Ovary (tissue), 10 donors: ENCODE measurements at places on chromosomes 11 and 22. TPM values are rescaled to one million over a fixed set of nuclear protein-coding genes. Genes with fewer than 3 reads are reported as not detected.

OR4D5 gene
- not detected for polyA plus RNA-seq

SYNGR1 gene
- polyA plus RNA-seq, result 82.7 TPM

KRTAP5-7 gene
- polyA plus RNA-seq, result not detected

EMID1 gene
- polyA plus RNA-seq, result 2.6 TPM

MIOX gene
- polyA plus RNA-seq, result not detected

GRCh38 chr11:18321578-18321968 lies 367 bp downstream of the HPS5 start:
- no peaks in the 10 kb centered on the region for H3K36me3 ChIP-seq
- peaks cover 8% of the 10 kb centered on the region for H3K4me1 ChIP-seq
- no peak for DNase-seq
- peak overlapping the region; percentile 95 for H3K27ac ChIP-seq
- peak overlapping the region; percentile 92 for H3K4me3 ChIP-seq

GRCh38 chr11:67496113-67496512 lies 9.1 kb downstream of the PITPNM1 start:
- no peak overlapping the region for H3K27ac ChIP-seq
- no peak overlapping the region for H3K4me3 ChIP-seq
- H3K36me3 ChIP-seq, result no peaks in the 10 kb centered on the region
- no peaks in the 10 kb centered on the region for H3K4me1 ChIP-seq

DNA sequence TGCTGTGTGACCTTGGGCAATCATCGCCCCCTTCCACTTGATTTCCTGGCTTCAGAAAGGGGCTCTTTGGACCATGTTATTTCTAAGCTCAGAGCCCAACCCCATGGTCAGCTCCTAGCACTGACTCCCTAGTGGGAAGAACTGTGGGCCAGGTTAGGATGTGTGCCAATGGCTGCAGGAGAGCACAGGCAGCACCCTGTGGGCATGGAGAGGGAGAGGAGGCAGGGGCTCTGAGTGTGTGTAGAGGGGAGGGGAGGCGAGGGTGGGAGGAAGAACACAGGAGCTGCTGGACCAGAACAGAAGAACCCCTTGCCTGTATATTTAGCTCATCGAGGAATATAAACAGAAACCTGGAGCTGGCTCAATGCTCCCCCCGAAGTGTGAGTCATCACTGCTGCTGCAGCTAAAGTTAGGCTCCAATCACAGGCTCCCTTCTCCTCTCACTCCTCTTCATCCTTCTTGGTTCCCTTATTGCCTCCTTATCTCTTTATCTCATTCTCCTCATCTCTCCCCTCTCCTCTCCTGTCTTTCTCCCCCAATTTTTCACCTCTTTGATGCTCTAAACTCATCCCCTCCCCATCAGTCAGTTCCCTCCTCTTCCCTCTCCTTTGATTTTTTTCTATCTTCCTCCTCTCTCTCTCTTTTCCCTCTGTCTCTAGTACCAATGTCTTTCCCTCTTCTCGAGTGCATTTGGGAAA lies 14.5 kb upstream of the RPS19BP1 start:
- no peak overlapping the region for H3K27ac ChIP-seq
- no peaks in the 10 kb centered on the region for H3K36me3 ChIP-seq
- H3K4me1 ChIP-seq, result no peaks in the 10 kb centered on the region
- DNase-seq, result no peak

- no peaks in the 10 kb centered on the region for H3K27me3 ChIP-seq
- no peak overlapping the region for H3K4me3 ChIP-seq
- no peak overlapping the region for H3K27ac ChIP-seq
- peaks cover 2% of the 10 kb centered on the region for H3K4me1 ChIP-seq
- DNase-seq, result no peak
Observed at GRCh38 chr11:102423936-102424335, 28.6 kb downstream of the TMEM123 start.

- no peaks in the 10 kb centered on the region for H3K4me1 ChIP-seq
- no peak overlapping the region for H3K4me3 ChIP-seq
- no peaks in the 10 kb centered on the region for H3K36me3 ChIP-seq
Observed at GRCh38 chr11:123041185-123041584, 20.8 kb downstream of the HSPA8 start.

- H3K27ac ChIP-seq, result no peak overlapping the region
- H3K4me3 ChIP-seq, result no peak overlapping the region
- no peak for DNase-seq
- no peaks in the 10 kb centered on the region for H3K27me3 ChIP-seq
Observed at GRCh38 chr11:44580701-44581100, 15.2 kb downstream of the CD82 start.

- DNase-seq, result peak; percentile 11
- H3K4me1 ChIP-seq, result no peaks in the 10 kb centered on the region
Observed at GRCh38 chr11:69880041-69880825, 61.0 kb upstream of the FGF3 start.

DNA sequence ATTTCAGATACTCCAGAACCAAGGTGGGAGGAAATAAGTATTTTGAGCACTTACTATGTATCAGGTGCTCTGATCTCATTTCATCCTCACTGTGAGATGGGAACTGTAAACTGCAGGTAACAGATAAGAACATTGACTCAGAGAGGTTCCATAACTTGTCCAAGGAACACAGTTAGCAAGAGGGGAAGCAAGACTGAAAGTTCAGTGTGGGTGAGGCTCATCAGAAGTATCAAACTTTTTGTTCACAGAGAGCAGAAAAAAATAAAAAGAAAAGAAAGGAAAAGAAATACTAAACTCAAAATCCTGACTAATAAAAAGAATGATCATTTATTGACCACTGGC lies 37.1 kb downstream of the RAB30 start:
- peak overlapping the region; percentile 60 for H3K27ac ChIP-seq
- DNase-seq, result no peak
- peak overlapping the region; percentile 18 for H3K4me3 ChIP-seq
- no peaks in the 10 kb centered on the region for H3K27me3 ChIP-seq

DNA sequence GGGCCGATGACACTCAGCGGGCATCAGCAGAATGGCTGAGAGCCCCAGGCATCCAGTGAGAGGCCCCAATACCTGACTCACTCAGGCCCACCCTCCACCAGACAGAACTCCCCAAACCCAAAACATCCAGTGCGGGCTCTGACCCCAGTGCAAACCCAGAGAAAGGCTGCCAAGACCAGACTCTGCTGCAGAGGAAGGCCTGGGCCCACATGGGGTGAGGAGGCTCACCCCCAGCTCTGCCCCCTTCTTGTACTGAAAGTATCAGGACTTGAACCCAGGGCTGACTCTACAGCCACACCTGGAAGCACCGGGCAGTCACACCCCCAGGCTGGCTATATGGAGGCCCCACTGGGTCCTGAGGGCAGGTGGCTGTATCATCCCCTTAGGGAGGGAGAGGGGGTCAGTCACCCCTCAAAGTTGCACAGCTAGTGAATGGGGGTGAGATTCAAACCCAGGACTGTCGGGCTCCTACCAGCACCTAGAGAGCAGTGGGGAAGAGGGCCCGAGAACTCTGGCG lies 49.3 kb downstream of the IGLL1 start:
- peaks cover 42% of the 10 kb centered on the region for H3K4me1 ChIP-seq
- H3K36me3 ChIP-seq, result no peaks in the 10 kb centered on the region

DNA sequence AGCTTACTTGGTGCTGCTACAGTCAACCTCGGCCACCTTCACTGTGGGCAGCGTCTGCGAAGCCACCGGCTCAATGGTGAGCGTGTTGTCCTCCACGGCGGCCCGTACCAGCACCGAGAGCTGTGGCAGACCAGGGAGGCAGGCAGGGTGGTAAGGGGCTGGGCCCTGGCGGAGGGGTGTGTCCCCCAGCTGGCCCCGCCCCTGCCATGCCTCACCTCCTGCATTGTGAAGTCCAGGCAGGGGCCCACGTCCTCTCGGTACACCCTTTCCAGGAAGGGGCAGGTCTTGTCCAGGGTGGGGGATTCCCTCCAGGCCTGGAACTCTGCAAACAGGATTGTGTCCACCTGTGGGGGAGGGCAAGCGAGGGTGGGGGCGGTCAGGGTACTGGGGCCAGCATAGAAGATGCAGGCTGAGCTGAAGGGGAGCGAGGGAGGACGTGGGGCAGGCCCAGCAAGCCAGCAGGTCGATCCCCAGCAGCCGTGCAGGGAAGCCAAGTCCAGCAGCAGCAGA lies 12.8 kb downstream of the RAB3IL1 start:
- peaks cover 14% of the 10 kb centered on the region for H3K4me1 ChIP-seq
- H3K36me3 ChIP-seq, result no peaks in the 10 kb centered on the region
- no peak for DNase-seq
- no peak overlapping the region for H3K27ac ChIP-seq

- H3K27ac ChIP-seq, result no peak overlapping the region
- no peaks in the 10 kb centered on the region for H3K27me3 ChIP-seq
- no peaks in the 10 kb centered on the region for H3K36me3 ChIP-seq
- no peak overlapping the region for H3K4me3 ChIP-seq
Observed at GRCh38 chr11:9280655-9281301, 15.6 kb upstream of the DENND5A start.

GRCh38 chr11:46948378-46949131 lies 12.0 kb downstream of the CSTPP1 start:
- H3K4me1 ChIP-seq, result no peaks in the 10 kb centered on the region
- H3K27me3 ChIP-seq, result no peaks in the 10 kb centered on the region
- DNase-seq, result no peak
- H3K36me3 ChIP-seq, result no peaks in the 10 kb centered on the region

DNA sequence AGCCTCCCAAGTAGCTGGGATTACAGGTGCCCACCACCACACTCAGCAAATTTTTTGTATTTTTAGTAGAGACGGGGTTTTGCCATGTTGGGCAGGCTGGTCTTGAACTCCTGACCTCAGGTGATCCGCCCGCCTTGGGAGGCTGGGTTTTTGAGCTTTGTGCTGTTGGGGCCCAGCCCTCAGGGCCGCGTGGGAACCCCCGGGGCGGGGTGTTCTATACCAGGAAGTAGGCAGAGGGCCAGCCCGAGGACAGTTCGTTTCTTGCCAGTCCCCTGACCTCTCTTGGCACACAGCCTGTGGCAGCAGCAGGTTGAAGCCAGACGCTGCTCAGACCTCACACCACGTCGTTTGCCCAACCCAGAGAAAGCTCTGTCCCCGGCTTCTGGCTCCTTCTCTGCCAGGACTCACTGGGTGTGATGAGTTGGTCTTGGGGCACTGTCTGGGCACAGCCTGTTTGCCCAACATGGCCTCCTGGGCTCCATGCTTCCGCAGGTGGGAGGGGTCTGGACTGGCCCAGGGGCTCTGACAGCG lies 24.9 kb upstream of the CHKA start:
- H3K27ac ChIP-seq, result no peak overlapping the region
- no peaks in the 10 kb centered on the region for H3K36me3 ChIP-seq

GRCh38 chr11:102047305-102047924 lies at the start of gene CFAP300:
TSS of gene CFAP300 (plus strand) at chr11:102047437. CDS start at chr11:102047471, 34 bp downstream.
- H3K27ac ChIP-seq, result peak within 1 kb of the TSS; percentile 62
- H3K27me3 ChIP-seq, result peaks cover 2% of the 10 kb centered on the region
- no peaks in the 10 kb centered on the region for H3K36me3 ChIP-seq
- DNase-seq, result peak; percentile 95
- H3K4me1 ChIP-seq, result peaks cover 2% of the 10 kb centered on the region

GRCh38 chr22:23591201-23591791 lies 11.2 kb upstream of the IGLL1 start:
- no peaks in the 10 kb centered on the region for H3K36me3 ChIP-seq
- H3K27me3 ChIP-seq, result no peaks in the 10 kb centered on the region
- peaks cover 7% of the 10 kb centered on the region for H3K4me1 ChIP-seq
- H3K27ac ChIP-seq, result no peak overlapping the region
- DNase-seq, result peak; percentile 92

DNA sequence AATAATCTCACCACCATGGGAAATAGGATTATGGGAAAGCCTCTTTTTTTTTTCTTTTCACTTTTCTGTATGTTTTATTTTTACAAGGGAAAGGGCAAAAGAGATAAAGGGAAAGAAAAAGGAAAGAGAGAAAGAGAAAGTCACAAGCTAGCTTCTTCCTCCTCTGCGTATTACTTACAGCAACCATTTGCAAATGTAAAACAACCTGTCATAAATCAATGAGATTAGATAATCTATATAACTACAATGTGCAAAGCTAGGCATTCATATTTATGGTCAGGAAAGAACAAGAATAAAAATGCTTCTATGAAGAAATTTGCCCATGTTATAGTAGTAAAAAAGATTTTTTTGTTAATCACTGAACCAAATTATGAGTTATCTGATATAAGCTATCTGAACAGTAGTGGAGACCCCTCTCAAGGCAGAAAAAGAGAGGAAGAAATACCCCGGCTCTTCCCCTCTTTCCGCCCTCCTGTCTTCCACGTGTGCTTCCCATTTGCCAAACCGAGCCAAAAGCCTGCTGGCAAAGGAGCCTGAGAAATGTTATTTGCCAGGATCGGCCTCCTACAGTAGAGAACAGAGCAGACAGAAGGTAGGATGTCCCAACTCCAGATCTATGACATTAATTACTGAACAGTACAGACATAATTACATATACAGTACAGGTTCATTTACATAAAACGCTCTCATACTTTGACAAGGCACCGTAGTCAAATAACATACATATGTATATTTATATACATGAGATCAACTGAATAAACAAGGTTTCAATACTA lies 50.2 kb downstream of the ARHGAP32 start:
- H3K4me3 ChIP-seq, result no peak overlapping the region
- no peak for DNase-seq
- H3K27ac ChIP-seq, result no peak overlapping the region
- H3K4me1 ChIP-seq, result no peaks in the 10 kb centered on the region

- no peak overlapping the region for H3K4me3 ChIP-seq
- no peak for DNase-seq
- no peaks in the 10 kb centered on the region for H3K36me3 ChIP-seq
Observed at GRCh38 chr22:46964773-46965550, 202.5 kb downstream of the TBC1D22A start.

DNA sequence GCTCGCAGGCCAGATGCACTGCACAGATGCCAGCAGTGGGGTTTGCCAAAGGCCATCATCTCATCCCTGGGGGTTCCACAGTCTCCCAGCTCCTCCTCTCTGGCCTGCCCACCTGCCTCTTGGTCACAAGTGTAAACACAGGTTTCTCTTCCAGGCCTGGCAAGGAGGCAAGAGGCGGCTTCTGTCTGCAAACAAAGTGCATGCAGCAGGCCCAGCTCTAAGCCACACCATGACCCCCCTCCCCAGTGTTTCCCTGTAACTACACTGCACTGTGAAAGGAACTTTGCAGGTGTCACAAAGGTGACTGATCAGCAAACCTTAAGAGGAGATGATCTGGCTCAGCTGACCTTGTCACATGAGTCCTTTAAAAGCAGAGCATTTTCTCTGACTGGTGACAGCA lies 26.2 kb upstream of the SHISAL1 start:
- no peaks in the 10 kb centered on the region for H3K27me3 ChIP-seq
- H3K27ac ChIP-seq, result no peak overlapping the region
- H3K4me3 ChIP-seq, result no peak overlapping the region
- DNase-seq, result no peak
- no peaks in the 10 kb centered on the region for H3K36me3 ChIP-seq

DNA sequence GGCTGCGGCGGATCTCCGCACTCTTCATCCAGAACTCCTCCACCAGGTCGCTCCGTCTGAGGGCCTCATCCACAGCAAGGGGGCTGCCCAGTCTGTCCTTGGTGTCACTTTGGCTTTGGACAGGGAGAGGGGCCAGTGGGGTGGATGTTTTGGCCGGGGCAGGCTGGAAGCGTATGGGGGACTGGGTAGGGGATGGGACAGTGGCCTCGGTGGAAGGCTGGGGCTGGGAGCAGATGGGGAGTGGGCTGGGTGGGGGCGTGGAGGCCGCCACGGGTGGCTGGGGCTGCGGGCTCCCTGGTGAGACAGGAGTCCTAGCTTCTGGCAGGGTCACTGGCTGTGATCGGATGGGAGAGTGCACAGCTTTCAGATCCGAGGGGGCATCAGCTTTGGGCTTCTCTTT lies 44.4 kb upstream of the BID start:
- H3K36me3 ChIP-seq, result no peaks in the 10 kb centered on the region
- no peak for DNase-seq
- no peaks in the 10 kb centered on the region for H3K27me3 ChIP-seq
- no peaks in the 10 kb centered on the region for H3K4me1 ChIP-seq
